Smooth muscle cell of the umbilical artery (primary cell): ENCODE measurements at places on chromosomes 16 and 17. TPM values are rescaled to one million over a fixed set of nuclear protein-coding genes. Genes with fewer than 3 reads are reported as not detected.

EZH1 gene
- 12.5 and 15.1 TPM in 2 replicates for total RNA-seq

NACA2 gene
- total RNA-seq: not detected in 2 replicates

SNX11 gene
- 14.3 and 19.1 TPM in 2 replicates for total RNA-seq

CHRNB1 gene
- total RNA-seq: 3.4 and 6.2 TPM in 2 replicates

CCDC102A gene
- 15.6 and 15.7 TPM in 2 replicates for total RNA-seq

PLD2 gene
- 10.1 and 20.7 TPM in 2 replicates for total RNA-seq

CLEC18B gene
- total RNA-seq: 0.92 and 3.9 TPM in 2 replicates

STXBP4 gene
- total RNA-seq: 19.6 and 20.0 TPM in 2 replicates

ZNF423 gene
- under 0.01 and 0.09 TPM in 2 replicates for total RNA-seq
